ENCODE measurements at places on chromosomes 13 and 19.

GRCh38 chr19:1383017-1383311 lies 743 bp upstream of the NDUFS7 start:
- DNase-seq = no peak

GRCh38 chr19:46447824-46448223 lies 19.1 kb upstream of the PNMA8C start:
- DNase-seq = no peak

GRCh38 chr19:42188665-42189064 lies 28.8 kb downstream of the DEDD2 start:
- no peak for DNase-seq

DNA sequence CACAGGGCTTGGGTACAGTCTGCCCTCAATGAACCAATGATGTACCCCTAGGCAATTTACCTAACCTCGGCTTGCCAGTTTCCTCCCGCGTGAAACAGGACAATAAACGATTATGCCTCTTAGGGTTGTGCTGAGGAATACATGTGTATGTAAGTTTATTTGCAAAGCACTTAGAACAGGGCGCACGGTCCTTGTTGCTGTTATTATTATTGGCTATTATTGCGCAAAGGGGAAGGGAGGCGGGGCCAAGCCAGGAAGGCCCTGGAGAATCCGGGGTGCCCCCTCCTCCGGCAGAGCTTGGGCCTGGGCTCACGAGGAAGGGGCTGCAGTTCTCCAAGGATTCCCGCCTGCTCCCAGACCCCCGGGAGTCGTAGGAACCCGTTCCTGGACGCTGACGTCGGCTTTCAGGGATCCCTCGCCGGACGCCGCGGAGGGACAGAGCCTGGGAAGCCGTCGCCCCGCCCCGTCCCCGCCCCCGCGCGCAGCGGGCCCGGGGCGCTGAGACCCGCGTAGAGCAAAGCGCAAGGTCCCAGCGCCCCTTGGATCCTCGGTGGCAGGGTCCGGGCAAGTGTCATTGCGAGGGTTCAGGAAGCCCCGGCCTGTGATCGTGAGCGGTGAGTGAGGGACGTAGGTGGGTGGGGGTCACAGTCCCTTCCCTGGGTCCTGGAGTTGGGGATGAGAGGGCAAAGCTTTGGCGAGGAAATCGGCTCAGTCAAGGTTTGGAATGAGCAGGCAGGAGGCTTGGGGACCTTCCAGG lies at the start of gene TMEM91:
Gene TMEM91, plus strand, starts transcription at position 293 of the 757 bp plus-strand sequence. CDS start 1,777 bp downstream, outside the sequence.
- DNase-seq = no peak

Measured in activated T-cell treated with anti-CD3 and anti-CD28 coated beads for 4 hours (primary cell).